Left hindlimb (tissue), 1 donor: ENCODE measurements at places on chromosomes 1 and 21.
A peak's percentile ranks its signal among the peaks of the same experiment; 100 is the strongest.

DNA sequence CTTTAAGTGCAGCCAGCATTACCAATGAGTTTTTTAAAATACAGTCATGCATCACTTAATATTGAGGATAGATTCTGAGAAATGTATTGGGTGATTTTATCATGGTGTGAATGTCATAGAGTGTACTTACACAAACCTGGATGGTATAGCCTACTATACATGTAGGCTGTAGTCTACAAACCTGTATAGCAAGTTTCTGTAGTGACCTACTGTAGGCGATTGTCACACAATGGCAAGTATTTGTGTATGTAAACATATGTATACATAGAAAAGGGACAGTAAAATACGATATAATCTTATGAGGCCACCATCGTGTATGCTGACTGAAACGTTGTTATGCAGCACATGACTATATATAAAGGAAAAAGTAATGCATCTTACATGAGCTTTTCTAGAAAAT lies 48.2 kb downstream of the RPE65 start:
- no peak for DNase-seq

- DNase-seq, result peak; percentile 80
These were observed 79.8 kb downstream of the ST6GALNAC3 start for GRCh38 chr1:76154206-76154956.

DNA sequence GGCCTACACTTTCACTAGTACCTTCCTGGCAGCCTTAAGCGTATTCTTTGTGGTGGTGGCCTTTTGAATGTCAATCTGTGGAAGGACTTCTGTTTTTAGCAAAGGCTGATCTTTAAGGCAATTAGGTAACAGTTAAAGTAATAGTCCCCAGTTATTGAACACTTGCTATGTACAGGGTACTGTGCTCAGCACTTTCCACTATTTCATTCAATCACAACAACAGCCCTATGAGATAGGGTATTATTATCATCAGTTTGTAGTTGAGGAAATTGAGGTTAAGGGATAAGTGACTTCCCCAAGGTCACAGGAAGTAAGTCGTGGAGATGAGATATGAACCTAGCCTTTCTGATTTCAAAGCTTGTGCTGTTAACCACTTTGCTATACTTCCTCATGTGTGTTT lies 185.7 kb downstream of the ST6GALNAC3 start:
- no peak for DNase-seq

- no peak for DNase-seq
These were observed at the start of gene TSPAN1 for GRCh38 chr1:46174448-46175231. TSPAN1 (plus strand) TSS chr1:46175087; CDS start chr1:46181108, 6,021 bp downstream.

- DNase-seq, result no peak
These were observed 20.6 kb downstream of the PYHIN1 start for GRCh38 chr1:158951956-158952355.

DNA sequence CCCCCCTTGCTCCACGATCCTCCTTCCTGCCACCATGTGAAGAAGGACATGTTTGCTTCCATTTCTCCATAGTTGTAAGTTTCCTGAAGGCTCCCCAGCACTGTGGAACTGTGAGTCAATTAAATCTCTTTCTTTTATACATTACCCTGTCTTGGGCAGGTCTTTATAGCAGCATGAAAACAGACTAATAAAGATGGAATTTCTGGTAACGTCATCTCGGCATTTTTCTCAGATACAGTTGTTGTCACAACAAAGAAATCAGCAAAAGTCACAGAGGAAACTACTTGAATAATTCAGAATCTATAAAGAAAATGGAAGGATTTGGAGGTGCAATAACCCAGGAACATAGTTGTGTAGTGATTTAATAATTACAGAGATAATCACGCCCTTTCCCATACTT lies 4.4 kb downstream of the APCS start:
- DNase-seq, result no peak
